ENCODE measurements at places on chromosomes 16 and 17. TPM values are rescaled to one million over a fixed set of nuclear protein-coding genes. Genes with fewer than 3 reads are reported as not detected.

Gene TMC6
- 43.3 TPM for total RNA-seq

Gene CACNG5
- not detected for total RNA-seq

Gene SHISA6
- 10.8 TPM for total RNA-seq

Gene CLEC10A
- total RNA-seq, result 19.8 TPM

Gene OTOP3
- total RNA-seq, result not detected

DNA sequence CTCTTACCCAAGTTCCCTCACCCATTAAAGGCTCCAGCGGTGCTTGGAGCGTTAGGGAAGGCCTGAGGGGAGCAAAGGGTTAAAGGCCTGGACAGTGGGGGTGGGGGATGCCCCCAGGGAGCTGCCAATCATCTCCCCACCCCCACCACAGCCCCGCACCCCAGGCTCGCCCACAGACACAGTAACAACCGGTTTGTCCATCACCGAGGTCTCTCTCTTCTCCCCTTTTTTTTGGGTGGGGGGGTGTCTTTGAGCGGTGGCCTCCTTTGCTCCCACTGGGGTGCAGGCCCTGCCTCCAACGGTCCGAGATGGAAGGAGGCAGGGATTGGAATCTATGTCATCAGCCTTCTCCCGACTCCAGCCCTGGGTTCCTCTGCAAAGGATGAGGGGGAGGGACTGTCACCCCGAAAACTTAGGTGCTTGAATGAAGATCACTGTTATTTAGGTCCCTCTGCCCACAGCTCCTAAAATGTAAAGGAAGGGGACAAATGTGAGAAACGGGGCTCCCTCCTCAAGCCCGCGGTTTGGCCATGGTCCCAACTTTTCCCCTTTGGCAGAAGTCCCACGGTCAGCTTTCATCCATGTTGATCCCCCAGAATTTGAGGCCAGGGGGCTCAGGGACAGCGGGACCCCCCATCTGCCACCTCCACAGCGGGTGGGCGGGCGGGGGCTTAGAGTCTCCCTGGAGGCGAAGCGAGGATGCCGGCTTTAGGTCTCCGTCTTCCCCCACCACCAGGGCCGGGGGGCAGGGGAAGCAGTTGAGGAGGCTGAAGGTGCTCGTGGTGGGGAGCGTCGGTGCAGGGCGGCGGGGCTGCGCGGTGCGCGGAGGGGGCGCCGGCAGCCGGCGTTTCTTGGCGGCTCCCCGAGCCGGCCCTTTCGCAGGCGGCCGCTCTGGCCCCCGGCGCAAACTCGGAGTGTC, 1.7 kb downstream of the EPOP start:
- no peak for DNase-seq
